ENCODE measurements at places on chromosomes 6 and 20.

GRCh38 chr20:35333606-35334005, 41.4 kb upstream of the FAM83C start:
- no peak for DNase-seq

DNA sequence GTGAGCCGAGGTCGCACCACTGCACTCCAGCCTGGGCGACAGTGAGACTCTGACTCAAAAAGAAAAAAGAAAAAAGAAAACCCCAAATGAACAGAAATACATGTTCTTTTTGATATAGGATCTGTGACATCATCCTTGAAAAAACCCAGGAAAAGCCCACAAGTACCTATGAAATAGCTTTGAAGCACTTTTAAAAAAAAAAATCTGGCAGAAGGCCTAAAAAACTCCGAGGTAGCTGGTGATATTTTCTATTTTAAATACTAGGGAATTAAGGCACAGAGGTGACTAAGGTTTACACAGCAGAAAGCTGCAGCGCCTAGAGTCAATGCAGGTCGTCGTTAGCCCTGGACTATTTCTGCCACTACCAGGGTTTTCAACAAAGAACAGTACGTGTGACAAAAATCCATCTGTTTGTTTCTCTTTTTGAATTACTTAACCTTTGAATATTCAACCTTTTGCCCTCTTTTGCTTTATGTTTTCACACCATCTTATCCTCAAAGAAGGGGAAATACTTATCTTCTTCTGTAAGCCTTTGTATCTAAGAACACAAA, 39.4 kb upstream of the EEF1A1 start:
- no peak for DNase-seq

DNA sequence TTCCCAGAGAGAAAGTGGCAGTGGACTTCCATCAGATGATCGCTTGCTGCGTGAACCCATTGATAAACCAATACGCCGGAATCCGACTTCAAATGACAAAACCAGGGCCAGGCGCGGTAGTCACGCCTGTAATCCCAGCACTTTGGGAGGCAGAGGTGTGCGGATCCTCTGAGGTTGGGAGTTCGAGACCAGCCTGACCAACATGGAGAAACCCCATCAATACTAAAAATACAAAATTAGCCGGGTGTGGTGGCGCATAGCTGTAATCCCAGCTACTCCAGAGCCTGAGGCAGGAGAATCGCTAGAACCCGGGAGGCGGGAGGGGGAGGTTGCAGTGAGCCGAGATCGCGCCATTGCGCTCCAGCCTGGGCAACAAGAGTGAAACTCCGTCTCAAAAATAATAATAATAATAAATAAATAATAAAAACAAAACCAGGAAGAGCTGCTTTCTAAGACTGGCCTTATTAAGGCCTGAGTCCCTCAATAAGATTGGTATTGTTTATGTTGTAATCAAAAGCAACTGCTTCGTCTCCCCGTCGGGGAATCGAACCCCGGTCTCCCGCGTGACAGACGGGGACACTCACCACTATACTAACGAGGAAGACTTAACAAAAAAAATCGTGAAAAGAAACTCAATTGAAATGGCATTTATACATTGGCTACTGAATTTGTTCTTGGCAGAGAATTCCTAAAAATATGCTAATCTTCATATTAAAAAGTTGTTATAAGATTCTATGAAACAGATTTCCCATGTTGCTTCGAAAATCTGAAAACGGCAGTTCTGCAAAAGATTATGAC, 110.2 kb upstream of the ZNF184 start:
- peak; percentile 54 for DNase-seq

GRCh38 chr6:128964771-128965170, 81.8 kb downstream of the LAMA2 start:
- no peak for DNase-seq

DNA sequence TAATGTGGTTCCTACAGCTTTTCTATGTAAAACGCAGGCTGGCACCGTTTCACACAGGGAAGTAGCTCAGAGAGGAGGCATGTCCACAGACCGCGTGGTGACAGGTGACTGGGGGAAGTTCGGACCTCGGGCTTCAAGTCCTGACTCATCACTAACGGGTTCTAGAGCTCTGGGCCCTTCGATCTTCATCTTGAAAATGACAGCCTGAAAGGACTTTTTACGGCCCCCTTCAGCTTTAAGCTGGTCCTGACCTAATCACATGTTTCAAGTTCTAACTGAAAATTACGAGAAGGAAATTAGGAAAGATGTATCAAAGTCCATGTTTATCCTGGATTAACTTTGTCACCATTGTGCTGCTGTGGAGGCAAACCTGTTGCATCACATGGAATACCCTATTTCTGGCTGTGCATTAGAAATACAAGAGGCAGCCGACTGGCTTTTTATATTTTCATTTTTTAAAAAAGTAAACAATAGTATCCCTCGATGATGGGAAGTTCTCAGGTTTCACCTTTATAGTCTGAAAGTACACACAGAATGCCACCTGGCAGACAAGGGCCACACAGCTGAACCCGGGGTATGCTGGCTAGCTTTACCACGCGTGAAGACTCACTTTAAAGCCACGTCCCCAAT, 2.0 kb downstream of the MAN1A1 start:
- DNase-seq, result peak; percentile 53

DNA sequence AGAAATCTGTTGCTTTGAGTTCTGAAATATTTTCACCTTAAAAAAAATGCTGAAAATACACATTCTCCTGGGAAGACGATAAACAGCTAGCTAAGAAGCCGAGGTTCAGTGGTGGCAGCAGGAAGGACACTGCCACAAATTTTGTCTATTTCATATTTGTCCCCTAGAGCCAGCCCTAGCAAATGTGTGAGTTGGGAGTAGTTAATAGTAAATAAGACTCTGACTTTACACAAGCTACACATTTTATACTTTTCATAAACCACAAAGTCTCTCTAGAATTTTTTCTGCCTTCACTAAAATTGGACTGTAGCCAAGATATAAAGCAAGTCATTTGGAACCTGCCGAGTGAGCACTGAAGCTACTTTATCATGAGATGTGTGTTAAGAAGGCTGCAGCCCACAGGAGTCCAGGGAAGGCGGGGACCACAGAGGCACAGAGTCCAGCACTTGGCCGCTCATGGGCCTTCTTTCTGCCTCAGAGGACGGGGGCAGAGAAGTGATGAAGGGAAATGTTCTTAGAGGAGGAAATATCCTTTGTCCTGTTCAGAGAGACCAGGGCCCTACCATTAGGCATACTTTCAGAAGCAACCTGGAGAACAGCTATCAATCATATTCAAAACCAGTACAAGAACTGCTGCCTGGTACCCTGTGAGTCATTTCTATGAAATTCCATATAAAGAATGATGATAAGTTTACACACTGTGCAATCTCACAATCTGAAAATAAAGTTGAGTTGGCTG, 241.7 kb upstream of the TAB2 start:
- DNase-seq, result no peak

GRCh38 chr20:4167261-4168021, 152.1 kb upstream of the RNF24 start:
- DNase-seq, result no peak

GRCh38 chr6:103925317-103925716, 934.4 kb downstream of the HACE1 start:
- DNase-seq, result no peak

GRCh38 chr6:2101213-2101612, 144.2 kb downstream of the GMDS start:
- no peak for DNase-seq

- no peak for DNase-seq
These were observed 420 bp downstream of the CENPQ start for GRCh38 chr6:49463612-49463967.

DNA sequence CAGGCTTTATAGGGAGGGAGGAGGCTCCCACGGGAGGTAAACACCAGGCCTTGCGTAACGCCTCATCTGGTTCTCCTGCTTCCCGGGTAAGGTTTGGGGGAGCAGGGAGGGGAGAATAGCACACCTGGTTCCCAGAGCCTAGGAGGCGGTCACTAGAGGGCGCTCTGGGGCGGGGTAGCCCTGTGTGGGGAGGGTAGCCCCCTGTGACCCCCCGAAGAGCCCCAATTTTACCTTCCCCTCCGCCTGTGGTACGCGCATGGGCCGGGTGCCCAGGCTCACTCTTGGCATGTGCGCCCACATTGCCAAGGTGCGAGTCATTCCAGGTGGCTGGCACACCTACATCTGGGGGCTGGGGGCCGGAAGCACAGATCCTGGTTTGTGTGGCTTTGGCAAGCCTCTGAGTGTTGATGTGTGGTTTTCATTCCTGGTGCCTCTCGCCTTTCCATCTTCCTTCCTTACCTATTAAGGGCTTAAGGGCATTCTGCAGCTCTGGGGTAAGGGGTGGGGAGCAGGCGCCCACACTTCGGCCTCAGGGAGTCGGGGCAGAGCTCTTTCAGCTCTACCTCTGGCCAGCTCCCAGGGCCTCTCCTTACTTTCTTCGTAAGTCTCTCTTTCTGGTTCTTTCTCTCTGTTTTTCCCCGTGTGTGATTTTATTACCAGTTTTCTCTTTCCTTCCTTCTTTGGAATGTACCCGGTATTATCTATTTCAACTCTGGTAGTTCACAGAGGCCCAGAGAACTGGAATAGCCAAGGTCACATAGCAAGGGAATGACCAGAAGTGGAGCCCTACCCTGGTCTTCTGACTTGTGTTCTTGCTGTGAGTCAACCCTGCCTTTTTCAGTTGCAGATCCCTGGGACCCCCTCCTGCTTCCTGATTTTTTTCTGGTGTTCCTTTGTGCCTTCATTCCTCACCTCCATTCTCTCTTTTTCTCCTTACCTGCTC, 492 bp upstream of the RNF39 start:
- DNase-seq, result peak; percentile 46

GRCh38 chr20:5731753-5732366, 18.3 kb upstream of the SHLD1 start:
- no peak for DNase-seq

- DNase-seq, result no peak
These were observed 418.0 kb upstream of the SULF2 start for GRCh38 chr20:48203252-48203651.

DNA sequence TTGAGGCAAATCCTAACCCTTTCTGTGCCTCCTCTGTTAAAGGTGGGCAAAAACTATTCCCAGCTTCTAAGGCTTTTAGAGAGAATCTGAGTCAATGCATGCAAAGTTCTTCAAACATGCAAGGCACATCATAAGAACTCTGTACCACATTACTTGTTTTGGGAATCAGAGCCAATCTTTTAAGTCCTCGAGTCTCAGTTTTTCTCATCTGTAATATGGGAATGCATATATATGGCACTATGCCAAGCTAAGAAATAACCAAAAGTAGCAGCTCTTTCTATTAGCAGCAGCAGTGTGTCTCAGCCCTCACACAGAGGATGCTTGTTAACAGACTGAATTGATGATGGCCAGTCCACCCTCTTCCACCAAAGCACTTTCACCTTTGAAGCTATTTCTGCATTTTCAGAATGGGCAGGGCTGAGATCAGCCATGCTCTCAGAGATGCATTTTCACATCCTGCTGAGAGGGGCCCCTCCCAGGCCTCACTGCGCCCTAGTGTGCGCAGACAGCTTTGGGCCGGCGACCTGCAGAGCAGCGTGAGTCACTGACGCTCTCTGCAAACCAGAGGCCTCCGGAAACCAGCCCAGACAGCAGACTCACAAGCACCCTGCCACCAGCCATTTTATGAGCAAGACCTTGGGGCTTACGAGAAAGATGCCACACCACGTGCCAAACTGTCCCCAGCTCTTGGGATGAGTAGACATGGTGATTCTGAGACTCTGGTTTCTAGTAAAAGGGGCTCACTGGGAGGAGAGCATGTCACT, 138.0 kb downstream of the NFATC2 start:
- peak; percentile 94 for DNase-seq

GRCh38 chr6:75590370-75590769, 11.3 kb upstream of the SENP6 start:
- no peak for DNase-seq

DNA sequence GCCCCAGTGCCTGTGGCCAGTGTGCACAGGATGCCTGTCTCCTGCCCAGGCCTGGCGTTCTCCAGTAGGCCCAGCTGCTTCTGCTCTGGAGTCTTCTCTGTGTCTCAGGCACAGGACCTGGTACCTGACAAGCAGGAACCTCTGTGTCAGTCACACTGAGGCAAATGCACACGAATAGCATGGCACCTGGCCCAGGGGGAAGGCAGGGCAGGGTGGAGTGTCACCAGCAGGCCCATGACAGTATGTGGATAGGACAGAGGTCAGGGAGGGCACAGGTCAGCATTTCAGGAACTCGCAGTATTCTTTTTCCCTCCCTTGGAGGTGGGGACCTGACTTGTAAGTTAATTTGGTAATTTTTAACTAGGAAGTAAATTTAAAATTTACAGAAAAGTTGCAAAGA, 5.6 kb downstream of the PSMG4 start:
- no peak for DNase-seq

GRCh38 chr6:161115468-161115867, 123.9 kb downstream of the MAP3K4 start:
- no peak for DNase-seq

DNA sequence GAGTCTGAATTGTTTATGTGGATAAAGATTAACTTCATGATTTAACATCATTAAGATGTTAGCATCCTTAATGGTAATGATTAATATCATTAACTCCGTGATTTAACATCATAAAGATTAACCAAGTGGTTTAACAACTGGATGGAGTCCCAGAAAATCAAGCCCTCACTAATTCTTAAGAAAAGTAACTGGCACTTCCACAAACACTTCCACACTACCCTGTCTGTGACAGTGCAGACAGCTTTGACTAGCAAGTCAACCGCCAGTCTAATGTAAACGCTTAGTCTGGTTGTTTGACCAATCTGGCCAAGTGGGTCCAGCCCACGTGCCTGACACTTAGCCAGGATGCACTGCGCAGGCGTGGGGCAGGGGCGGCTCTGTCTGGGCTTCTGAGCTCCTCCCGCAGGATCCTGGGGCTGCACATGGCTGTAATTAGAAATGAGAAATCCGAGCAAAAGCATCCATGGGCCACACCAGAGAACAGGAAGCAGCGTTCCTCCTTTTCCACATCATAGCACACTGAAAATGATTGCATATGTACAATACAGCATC, 424.2 kb downstream of the FOXA2 start:
- no peak for DNase-seq

DNA sequence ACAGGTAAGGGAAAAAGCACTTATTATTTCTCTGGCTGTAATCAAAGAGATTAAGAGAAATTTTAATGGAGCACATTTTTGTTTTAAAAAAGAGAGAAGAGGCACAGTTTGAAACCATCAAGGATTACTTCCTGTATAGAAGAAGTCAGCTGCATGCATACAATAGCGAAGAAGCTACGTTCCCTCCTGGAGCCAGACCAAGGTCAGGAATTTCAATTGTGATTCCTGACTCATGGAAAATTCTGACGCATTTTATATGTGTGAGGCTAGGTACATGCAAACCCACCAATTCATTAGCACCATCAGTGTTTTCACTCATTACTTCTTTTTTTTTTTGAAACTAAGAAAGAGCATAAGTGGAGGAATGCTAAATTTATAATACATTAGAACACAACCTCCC, 232.7 kb upstream of the SGK1 start:
- DNase-seq, result no peak

DNA sequence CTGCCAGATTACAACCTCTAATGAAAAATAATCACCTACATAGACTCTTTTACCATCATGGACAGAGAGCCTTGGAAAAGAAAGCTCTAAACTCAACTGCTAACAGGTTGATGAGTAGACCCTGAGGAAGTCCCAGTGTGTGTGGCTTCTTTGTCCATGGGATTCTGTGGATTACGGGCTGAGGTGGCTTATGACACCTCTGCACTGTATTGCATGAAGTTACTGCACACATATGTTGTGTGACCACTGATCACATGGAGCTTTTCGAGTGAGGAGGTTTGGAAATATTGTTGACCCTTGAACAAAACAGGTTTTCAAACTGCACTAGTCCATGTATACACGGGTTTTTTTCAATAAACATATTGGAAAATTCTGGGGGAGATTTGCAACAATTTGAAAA, 124.4 kb downstream of the RIN2 start:
- DNase-seq, result no peak
